ENCODE measurements at places on chromosomes 12 and 14.

GRCh38 chr14:50387548-50387947 is 9.1 kb downstream of the CDKL1 start:
- no peak for DNase-seq

DNA sequence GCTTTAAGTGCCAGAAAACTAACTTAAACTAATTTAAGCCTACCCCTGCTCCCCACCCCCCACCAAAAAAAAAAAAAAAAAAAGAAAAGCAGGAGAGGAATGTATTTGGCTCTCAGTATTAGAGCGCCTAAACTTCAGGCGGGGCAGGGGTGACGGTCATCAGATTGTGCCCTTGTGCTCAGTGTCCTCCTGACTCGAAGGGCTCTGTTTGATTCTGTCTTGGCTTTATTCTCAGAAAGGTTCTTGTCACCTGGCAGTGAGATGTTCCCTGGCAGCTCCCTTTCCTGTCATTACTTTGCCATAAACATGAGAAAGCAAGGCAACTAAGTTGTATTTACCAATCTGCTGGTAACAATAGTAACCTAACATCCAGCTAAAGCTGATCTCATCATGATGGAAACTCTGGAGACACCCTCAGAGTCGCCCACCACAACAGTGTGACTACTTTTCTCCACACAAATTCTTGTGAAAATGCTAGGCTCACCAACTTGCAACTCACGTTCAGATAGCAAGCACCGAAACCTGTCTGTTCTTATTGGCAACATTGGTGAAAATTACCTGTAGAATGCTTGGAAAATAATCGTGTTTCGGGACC is 39.0 kb upstream of the WNK1 start:
- no peak for DNase-seq

GRCh38 chr12:28555748-28556147 is 365.5 kb downstream of the CCDC91 start:
- DNase-seq, result no peak

DNA sequence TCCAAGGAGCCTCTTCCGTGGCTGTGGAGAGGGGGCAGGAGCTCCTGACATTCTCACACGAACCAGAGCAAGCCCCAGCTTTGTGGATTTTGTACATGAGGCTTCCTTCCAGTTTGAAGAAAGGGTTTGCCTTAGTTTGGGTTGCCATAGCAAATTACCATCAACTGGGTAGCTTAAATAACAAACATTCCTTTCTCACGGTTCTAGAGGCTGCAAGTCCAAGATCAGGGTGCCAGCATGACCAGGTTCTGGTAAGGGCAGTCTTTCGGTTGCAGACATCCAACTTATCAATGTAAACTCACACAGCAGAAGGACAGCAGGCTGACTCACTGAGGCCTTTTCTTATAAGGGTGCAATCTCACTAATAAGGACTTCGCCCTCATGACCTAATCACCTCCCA is 25.9 kb upstream of the STAB2 start:
- no peak for DNase-seq

- DNase-seq, result no peak
Measured at GRCh38 chr12:126389220-126389841, 1324.1 kb downstream of the AACS start.

GRCh38 chr14:87497301-87497700 is 495.7 kb downstream of the GALC start:
- no peak for DNase-seq

GRCh38 chr12:29103539-29103974 is 45.5 kb upstream of the FAR2 start:
- no peak for DNase-seq

DNA sequence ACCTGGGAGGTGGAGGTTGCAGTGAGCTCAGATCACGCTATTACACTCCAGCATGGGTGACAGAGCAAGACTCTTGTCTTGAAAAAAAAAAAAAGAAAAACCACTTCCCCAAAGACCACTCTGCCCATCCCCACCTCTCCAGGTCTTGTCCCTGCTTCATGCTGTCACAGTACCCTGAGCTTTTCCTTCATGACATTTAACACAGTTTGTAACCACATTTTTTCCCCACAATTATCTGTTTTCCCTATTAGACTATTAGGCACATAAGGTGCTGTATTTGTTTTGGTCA is 6.9 kb downstream of the HECTD1 start:
- no peak for DNase-seq

DNA sequence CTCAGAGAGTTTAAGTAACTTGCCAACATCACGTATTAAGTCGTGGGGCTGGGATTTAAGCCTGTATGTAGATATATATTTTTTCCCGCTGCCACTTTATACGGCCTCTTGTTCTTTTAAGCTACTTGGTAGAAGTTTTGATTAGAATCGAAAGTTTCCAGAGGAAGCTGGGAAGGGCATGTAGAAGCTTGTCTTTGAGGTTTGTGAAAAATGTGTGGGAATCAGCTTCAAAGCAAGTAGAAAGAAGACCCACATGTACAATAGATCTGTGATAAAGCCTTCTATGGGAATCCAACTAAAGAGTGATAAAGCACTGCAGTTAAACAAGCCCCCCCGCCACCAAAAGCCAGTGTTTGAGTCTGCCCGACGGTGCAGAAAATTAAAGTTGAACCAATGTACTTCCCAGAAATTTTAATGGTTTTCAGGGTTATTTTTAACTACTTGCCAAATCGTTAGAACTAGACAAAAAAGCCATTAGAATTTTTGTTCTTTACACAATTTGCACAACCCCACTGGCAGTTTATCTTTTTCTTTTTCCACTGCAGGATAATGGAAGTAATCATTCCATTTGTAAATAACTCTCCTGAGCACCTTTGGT is 25.5 kb downstream of the SERPINA11 start:
- no peak for DNase-seq

- no peak for DNase-seq
Measured at GRCh38 chr12:84355561-84355960, 557.0 kb downstream of the SLC6A15 start.

- no peak for DNase-seq
Measured at GRCh38 chr14:104357689-104358527, 219.5 kb downstream of the KIF26A start.

- DNase-seq, result no peak
Measured at GRCh38 chr12:53058674-53059433, 9.0 kb downstream of the TNS2 start.

GRCh38 chr14:94129758-94130414 is 482 bp upstream of the IFI27L2 start:
- DNase-seq, result no peak

- DNase-seq, result no peak
Measured at GRCh38 chr12:49777341-49777740, 36.0 kb downstream of the TMBIM6 start.

- no peak for DNase-seq
Measured at GRCh38 chr14:23789696-23790095, 153.5 kb downstream of the DHRS2 start.

DNA sequence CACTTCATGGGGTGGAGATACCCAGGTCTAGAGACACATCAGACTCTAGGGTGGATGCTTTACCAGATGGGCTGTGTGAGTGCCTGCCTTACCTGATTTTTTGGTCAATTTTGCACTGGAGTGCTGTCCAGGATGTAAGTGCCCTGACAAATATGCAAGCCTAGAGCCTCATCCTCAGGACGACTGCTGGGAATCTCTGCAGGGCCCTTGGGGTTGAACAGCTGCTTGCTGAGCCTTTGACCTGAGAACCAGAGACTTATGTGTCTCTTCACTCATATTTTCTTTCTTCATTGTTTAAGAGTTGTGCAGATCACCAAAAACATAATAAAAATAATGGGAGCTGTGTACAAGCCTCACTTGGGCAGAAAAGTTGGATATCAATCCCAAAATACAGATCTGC is 551.5 kb upstream of the ATP2B1 start:
- DNase-seq, result no peak

- DNase-seq, result no peak
Measured at GRCh38 chr14:52272375-52272774, 4.9 kb downstream of the PTGDR start.

- no peak for DNase-seq
Measured at GRCh38 chr12:91155990-91156389, 26.6 kb downstream of the DCN start.

GRCh38 chr12:116887897-116888296 is 6.7 kb upstream of the HRK start:
- no peak for DNase-seq

GRCh38 chr12:47303995-47304560 is 224.3 kb upstream of the AMIGO2 start:
- no peak for DNase-seq

DNA sequence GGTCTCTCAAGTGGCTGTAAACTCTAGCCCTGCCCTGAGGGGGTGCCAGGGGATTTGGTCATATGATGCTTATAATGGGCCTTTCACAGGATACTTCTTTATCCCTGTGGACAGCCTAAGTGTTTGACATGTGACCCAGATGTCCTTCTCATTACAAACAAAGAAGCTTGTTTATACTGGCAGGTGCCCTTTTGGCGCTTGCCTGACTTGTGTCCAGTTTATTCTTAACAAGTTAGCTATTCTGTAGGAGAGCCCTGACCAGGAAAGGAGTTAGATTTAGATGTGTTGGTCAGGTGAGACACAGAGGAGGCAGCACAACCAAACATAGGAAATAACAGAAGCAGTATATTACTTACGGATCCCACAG is 51.9 kb downstream of the CCDC91 start:
- DNase-seq, result no peak

DNA sequence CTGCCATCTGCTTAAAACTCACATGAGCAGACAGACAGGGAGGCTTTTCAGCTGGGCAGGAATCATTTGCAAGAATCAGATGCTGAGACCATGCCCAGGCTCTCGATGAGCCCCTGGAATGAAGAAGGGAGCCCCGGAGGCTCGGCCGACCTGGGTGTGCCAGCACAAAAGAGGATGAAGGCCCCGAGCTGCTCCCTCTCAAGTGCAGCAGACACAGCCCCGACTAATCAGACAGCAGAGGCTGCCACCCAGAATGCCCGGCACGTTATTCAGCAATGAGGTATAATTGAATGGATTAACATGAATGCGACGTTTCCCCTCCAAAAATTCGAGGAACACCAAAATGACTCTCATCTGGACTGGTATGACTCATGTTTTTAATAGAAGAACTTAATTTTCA is 58.9 kb downstream of the BCL11B start:
- no peak for DNase-seq

DNA sequence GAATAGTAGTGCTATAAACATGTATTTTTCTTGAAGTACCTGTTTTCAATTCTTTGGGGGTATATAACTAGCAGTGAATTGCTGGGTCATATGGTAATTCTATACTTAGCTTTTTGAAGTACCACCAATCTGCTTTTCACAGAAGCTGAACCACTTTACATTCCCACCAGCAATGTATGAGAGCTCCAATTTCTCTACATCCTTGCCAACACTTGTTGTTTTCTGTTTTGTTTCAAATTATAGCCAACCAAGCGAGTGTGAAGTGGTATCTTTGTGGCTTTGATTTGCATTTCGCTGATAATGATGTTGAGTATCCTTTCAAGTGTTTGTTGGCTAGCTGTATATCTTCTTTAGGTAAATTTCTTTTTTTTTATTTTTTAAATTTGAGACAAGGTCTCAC is 95.7 kb downstream of the PAPLN start:
- DNase-seq, result no peak

GRCh38 chr14:92412912-92413311 is 89.9 kb downstream of the SLC24A4 start:
- DNase-seq, result no peak

- DNase-seq, result no peak
Measured at GRCh38 chr14:94366146-94366915, 22.1 kb downstream of the SERPINA1 start.

DNA sequence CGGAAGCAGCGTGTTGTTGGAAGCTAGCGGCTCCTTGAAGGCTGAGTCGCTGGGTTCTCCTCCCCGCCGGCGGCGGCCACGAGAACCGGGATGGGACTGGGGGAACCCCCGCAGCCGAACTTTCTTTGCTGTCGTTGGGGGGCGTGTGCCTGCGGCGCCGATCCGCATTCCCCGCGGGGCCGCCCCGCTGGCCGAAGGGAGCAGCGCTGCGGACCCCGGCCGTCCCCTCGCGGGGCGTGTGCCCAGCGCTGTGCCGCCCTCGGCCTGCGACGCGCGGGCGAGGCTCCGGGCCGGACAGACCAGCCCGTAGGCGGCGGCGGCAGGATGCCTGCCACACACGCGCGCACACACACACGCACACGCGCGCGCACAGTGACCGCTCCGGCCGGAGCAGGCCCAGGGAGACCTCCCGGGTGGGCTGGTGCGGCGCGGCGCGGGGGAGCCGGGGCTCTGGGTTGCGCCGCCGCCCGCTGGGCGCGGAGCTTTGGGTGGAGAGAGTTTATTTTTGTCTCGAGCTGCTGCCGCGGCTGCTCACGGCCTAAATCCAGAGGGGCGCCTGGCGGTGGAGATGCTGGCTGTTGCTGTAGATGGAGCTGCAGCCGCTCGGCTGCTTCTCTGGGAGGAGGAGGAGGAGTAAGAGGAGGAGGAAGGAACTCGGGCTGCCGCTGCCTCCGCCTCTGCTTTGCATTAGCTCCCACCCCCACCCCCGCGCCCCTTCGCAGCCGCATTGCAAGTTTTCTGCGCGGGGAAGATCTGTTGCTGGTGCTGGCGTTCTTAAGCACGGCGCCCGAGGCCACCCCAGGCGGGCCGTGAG is at the start of gene SAMD4A:
SAMD4A (plus strand) TSS at position 719 of the 814 bp plus-strand sequence. CDS start 789 bp downstream, outside the sequence.
- peak; percentile 33 for DNase-seq

- DNase-seq, result no peak
Measured at GRCh38 chr12:12533238-12533829, 29.3 kb downstream of the DUSP16 start.

GRCh38 chr12:20627001-20627588 is 68.0 kb upstream of the SLCO1C1 start:
- no peak for DNase-seq

- DNase-seq, result no peak
Measured at GRCh38 chr12:8860165-8860961, 37.9 kb downstream of the A2ML1 start.

DNA sequence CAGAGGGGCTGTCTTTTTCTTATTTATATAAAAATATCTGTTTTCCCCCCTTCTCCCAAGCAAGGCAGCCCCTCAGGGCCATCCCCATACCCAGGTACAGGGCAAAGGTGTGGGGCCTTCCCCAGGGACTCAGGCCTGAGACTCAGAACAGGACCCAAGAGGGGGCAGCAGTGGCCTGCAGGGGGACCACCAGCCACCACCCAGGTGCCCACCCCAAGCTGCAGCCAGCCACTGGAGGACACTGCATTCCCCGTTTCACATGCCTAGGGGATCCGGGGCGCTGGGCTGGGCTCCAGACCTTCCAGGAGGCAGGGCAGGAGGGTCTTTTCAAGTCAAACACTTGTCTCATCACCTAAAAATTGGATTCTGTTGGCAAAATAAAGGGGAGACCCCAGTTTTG is 83.3 kb downstream of the SCARB1 start:
- no peak for DNase-seq

DNA sequence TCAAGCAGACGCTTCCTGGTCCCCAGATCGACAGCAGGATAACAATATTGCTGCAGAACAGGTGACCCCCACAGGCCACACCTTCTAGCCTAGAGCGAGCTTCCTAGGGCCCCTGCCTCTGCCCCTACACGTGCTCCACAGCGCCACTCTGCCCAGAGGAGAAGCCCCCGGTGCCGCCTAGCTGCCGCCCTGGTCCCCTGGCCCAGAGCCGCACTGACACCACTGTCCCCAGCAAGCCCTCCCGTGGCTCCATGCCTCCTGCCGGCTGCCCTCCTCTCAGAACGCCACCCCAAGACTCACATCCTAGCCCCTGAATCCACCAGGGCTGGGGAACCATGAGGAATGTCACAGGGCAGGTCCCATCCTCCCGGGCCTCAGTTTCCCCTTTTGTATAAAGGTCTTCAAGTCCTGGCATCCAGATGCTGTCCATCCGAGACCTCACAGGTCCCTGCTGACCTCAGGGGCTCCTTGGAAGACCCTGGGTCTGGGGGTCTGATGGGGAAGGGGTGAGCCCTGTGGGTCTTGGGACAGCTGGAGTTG is 31.0 kb downstream of the JAG2 start:
- DNase-seq, result no peak

Measured in stimulated activated CD8-positive, alpha-beta memory T cell treated with anti-CD3 and anti-CD28 coated beads, Interleukin-12 subunit alpha, Interleukin-12 subunit beta, amount 100 ng/mL, for 4 hours (primary cell).